Posterior cingulate gyrus (tissue), 11 donors: ENCODE measurements at places on chromosomes 2 and 18.
A peak's percentile ranks its signal among the peaks of the same experiment; 100 is the strongest.

- no peak for DNase-seq
Measured at GRCh38 chr2:6392966-6393365, 472.7 kb downstream of the CMPK2 start.

DNA sequence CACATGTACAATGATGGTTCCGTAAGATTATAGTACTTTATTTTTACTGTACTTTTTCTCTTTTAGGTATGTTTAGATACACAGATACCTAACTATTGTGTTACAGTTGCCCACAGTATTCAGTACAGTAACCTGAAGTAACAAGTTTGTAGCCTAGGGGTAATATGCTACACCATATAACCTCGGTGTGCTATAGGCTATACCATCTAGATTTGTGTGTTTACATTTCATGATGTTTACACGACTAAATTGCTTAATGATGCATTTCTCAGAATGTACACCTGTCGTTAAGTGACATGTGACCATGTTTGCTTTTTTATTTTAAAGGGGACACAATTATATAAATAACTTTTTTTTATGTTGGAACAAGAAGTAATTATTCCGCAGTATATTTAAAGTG, 34.5 kb downstream of the PIK3C3 start:
- DNase-seq = no peak

DNA sequence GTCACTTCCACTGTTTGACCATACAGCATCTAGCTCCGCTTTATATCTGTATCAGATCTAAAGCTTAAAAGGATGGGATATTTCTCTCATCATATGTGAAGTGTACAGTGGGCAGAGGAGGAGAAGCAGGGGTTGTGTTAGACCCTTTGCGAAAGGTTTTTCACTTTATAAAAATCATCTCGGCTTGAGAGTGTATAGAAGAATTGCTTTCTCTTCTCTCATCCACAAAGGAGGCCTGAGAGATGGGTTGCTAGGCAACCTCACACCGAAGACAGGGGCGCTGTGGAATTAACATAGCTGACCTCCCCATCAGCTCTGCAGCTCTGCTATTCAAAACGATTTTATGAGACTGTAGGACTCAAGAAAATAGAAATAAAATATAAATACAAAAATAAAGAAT, 70.2 kb upstream of the GALNT3 start:
- DNase-seq = peak; percentile 28

DNA sequence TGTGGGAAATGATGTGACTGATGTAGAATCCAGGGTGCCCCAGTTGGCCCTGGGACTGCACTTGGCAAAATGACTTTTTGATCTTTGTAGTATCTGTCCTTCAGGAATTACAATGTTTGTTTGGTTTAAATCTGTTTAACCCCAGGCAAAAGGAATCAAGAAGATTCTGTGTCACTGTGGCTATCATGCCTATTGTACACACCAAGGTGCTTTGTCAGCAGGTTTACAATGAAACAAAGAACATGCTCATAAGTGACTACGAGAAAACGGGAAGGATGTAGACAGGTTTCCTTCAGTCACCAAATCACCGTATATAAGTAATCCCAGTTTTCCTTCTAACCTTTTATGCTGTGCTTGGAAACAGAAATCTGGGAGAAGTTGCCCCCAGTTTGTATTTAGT, 109.5 kb downstream of the RTN4 start:
- DNase-seq = no peak

- no peak for DNase-seq
Measured at GRCh38 chr18:74832999-74833398, 235.3 kb downstream of the ZNF407 start.
